ENCODE measurements at places on chromosomes 13 and 19.

DNA sequence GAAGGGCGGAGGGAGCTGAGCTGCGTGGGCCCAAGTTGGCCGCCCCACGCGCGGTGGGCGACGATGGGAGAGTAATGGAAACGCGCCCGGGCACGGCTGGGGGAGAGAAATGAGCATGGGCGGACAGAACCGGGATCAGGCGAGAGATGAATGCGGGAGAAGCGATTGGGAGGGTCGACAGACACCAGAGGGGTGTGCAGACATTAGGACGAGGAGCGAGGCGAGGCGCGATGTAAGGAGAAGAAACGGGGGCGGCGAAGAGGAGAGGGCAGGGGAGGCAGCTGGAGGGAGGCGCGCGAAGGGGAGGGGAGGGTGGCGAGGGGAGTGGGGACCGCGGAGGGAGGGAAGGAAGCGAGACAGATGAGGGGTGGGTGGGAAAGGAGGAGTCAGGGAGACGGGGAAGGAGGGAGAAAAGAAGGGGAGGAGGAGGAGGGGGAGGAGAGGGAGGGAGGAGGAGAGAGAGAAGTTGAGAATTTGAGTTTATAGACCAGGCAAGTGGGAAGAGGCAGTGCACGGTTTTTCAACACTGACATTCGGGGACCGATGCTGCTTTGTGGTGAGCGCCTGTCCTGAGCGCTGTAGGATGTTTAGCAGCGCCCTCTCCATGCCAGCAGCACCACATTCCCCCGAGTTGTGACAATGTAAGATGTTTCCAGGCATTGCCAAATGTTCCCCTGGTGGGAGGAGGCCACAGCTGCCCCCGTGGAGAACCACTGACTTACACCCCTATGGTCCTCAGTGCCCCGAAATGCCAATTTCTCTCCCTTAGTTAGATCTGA is at the start of gene SHISA7:
TSS of gene SHISA7 (minus strand) at position 256 of the 779 bp plus-strand sequence. CDS start 437 bp downstream, outside the sequence.
- no peak for DNase-seq

- DNase-seq, result no peak
Observed at GRCh38 chr13:39552246-39552645, 50.7 kb downstream of the LHFPL6 start.

- no peak for DNase-seq
Observed at GRCh38 chr19:16228637-16229321, 31.1 kb downstream of the AP1M1 start.

- DNase-seq, result no peak
Observed at GRCh38 chr13:45482571-45483173, 17.9 kb downstream of the COG3 start.

- no peak for DNase-seq
Observed at GRCh38 chr19:29107831-29108230, 105.1 kb downstream of the UQCRFS1 start.

Data from T-helper 22 cell (primary cell).